ENCODE measurements at places on chromosomes 4 and X.
A peak's percentile ranks its signal among the peaks of the same experiment; 100 is the strongest.

DNA sequence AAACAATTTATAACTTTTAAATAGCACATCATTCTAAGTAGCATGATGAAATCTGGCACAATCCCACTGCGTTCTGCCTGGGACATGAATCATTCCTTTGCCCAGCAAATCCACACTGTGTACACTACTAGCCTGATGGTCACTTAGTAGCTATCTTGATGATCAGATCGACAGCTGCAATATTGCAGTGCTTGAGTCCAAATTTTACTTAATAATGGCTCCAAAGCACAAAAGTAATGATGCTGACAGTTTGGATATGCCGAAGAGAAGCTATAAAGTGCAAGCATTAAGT, 86.6 kb upstream of the NPNT start:
- peak; percentile 32 for DNase-seq

- DNase-seq: no peak
Measured at GRCh38 chrX:122248681-122249080, 935.4 kb upstream of the GRIA3 start.

DNA sequence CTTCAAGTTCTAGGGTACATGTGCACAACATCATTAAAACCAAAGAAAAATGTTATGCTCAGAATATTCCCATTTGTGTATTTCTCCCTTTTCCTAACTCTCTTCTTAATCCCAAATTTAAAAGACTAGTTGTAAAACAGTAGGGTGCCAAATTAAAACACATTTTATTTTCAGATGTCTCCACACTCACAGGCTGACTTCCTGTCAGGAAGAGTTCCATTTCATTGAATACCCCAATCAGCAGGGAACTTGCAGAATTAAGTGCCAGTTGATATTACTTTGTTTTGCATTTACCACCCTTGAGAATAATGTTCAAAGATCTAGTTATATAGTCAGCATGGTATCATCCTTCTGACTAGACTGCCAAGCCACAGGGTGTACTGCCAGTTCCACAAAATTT, 207.9 kb downstream of the MAB21L2 start:
- DNase-seq: peak; percentile 27

GRCh38 chr4:2399631-2400190, 18.7 kb downstream of the ZFYVE28 start:
- DNase-seq: no peak

DNA sequence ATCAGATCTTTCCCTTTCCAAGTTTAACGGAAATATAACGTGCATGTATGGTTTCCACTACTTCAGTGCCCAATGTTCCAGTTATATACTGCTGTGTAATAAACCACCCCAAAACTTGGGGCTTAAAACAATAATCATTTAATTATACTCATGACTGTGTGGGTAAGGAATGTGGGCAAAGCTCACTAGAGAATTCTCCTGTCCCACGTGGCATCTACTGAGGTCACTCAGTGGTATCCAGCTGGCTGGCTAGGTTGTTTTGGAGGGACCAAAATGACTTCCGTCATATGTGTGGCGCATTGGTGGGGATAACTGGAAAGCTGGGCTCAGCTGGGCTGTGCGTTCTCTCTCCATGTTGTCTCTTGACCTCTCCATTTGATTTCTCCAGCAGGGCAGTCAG, 18.5 kb downstream of the ZCCHC18 start:
- DNase-seq: no peak

GRCh38 chr4:76061982-76062381, 12.5 kb upstream of the ART3 start:
- DNase-seq: no peak

- DNase-seq: no peak
Measured at GRCh38 chrX:72715546-72715945, 1.4 kb upstream of the PHKA1 start.
